Esophagus squamous epithelium (tissue), 5 donors: ENCODE measurements at places on chromosomes 1 and 21.

GRCh38 chr21:29017639-29018237 lies 1.4 kb downstream of the RWDD2B start:
- no peak for DNase-seq

DNA sequence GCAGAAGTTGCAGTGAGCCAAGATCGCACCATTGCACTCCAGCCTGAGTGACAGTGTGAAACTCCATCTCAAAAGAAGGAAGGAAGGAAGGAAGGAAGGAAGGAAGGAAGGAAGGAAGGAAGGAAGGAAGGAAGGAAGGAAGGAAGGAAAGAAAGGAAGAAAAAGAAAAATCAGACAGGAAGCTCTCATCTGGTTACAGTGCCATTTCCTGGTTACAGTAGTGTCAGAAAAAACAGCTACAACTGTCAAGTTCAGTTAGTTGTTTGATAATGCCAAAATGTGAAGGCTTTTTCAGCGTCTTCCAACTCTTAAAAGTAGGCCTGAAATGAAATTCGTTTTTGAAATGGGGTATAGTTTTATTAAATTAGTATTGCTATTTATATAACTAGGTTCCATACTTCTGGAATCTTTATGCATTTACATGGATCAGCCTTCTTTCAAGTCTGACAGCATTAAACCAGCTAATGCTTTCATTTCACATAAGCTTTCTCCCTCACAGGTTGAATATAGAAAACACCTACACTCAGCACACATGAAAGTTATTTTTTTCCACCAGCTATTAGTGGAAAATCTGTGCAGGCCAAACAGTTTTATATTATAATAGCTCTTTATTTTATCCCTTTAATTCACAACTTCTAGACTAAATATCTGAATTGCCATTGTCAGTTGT lies 21.2 kb downstream of the PTPN22 start:
- DNase-seq: no peak

GRCh38 chr1:29767769-29768425 lies 531.6 kb downstream of the PTPRU start:
- DNase-seq: no peak

DNA sequence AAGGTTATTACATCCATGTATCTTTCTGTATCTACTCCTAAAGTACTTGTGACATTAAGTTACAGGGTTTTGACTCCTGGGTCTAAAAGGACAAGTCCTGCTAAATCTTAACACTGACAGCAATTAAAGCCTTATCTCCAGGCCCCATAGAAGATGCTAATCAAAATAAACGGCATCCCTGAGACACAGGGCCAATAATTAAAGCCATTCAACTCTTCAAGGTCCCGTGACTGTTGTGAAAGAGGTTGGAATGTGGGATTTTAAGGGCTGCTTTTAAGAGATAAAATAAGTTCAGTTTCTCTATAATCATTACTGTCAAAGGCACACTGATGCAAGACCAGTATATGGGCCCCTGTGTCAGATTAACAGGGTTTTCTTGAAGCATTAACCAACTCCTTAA lies 8.3 kb downstream of the DNAI4 start:
- DNase-seq: no peak

GRCh38 chr1:167544447-167545093 lies 9.0 kb downstream of the CREG1 start:
- DNase-seq: no peak

DNA sequence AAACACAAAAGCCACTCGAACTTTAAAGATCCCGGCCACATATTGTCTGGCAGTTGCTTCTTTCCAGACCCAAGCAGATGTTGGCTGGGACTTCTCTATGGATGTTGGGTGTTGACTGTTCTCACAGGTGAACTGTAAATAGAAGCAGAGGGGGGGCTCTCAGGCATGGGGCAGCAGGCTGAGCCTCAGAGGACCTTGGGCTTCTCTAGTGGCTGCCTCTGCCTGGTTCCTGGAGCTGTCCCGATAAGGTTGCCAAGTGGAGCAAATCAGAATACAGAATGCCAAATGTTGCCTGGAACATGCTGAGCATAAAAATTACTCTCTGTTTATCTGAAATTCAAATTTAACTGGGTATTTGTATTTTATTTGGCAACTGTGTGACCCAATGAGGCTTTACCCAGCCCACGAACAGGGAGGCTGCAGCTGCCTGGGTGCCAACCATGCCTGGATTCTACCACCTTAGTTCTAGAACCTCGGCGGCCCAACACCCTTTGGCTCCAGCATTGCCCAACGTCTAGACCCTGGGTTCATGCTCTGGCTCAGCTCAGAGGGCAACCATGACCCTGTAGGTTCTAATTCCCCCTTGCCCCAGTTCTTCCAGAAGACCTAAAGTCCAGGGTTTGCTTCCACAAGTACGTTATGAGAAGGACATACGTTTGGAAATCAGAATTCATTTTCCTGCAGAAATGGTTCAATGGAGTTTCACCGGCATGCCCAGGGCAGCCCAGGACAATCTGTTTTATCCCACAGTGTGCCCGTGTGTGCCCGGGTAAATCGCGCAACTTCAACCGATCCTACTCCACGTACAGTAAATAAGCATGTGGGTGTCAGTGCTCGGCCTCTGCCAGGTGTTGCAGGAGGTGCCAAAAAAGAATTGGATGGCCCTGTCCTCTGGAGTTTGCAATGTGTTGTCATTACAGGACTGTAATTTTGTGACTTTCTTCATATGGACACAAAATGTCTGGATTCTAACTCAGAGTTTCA lies 5.4 kb upstream of the SLC45A1 start:
- no peak for DNase-seq

GRCh38 chr1:27862671-27863537 lies 9.4 kb upstream of the THEMIS2 start:
- DNase-seq: no peak
